ENCODE measurements at places on chromosomes 12 and 14.

DNA sequence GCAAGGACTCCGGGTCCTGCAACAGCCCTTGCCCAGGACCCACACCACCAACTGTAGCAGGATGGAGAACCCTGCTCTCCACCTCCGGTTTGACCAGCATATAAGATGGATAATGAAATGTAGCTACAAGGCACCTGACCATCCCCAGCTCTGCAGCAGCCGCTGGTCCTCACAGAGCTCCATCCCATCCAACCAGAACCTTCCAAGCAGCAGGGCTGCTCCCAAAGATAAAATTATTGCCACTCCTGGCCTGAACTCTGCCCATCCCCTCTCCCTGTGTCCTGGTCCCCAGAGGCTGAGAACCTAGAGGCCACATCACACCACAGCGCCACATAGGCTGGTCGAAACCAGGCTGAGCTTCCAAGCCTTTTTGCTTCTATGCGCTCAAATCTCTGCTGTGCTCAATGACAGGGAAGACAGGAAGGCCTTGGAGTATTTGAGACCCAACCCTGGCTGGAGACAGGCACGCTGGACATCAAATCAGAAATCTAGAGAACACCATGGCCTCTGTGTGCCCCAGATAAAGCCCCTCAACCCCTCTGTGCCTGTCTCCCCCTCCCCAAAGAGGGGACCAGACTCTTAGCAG lies 4.2 kb downstream of the CDK2AP1 start:
- DNase-seq = no peak

- DNase-seq = no peak
Measured at GRCh38 chr12:122097927-122098756, 19.6 kb downstream of the MLXIP start.

- no peak for DNase-seq
Measured at GRCh38 chr14:96629082-96629481, 126.9 kb downstream of the PAPOLA start.

DNA sequence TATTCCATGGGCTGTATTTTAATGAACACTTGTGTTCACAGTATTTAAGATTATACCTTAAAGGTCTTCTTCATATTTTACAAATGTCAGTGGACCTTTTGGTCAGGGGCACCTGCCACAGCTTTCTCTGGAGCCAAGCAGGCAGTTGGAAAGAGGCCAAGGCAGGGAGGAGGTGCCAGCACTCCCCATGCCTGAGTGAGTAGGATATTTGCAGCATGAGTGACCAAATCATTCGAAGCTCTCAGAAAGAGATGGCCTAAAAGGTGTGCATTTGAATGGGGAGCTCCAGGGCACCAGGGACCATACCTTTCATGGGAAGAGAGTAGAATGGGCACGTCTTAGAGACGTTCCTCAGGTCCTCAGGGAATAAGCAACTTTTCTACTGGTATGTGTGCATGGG lies 121.6 kb downstream of the GPR135 start:
- DNase-seq = no peak

GRCh38 chr14:59356312-59356711 lies 108.9 kb downstream of the GPR135 start:
- no peak for DNase-seq
